ENCODE measurements at places on chromosomes 12 and 14. TPM values are rescaled to one million over a fixed set of nuclear protein-coding genes. Genes with fewer than 3 reads are reported as not detected.

Gene CDKL1
- polyA plus RNA-seq, result 8.3 TPM

DNA sequence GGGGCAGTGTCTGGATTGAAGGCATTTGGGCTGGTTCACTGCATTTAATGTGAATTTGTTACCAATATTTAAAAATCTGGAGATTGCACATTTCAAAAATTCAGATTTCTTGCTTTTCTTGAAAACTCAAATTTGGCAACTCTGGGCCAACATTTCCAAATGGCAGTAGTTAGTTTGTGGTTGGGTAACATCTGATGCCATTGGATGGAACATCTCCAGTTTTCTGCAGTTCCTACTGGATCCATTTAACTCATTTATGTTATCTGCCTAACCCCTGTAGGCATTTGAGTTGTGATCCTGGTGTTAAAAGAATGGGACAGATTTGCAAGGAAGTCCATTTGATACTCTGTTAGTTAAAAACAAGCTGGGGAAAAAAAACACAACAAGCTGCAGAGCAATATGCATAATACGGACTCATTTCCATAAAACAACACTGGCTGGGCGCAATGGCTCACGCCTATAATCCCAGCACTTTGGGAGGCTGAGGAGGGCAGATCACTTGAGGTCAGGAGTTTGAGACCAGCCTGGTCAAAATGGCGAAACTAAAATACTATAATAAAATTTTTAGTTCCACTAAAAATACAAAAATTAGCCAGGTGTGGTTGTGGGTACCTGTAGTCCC, 7.9 kb downstream of the EIF2B2 start:
- no peak for DNase-seq

GRCh38 chr12:94133964-94134795, 14.2 kb upstream of the PLXNC1 start:
- no peak for DNase-seq

Gene ADAM20
- 0.16 TPM for polyA plus RNA-seq

Gene INHBE
- polyA plus RNA-seq, result 0.40 TPM

DNA sequence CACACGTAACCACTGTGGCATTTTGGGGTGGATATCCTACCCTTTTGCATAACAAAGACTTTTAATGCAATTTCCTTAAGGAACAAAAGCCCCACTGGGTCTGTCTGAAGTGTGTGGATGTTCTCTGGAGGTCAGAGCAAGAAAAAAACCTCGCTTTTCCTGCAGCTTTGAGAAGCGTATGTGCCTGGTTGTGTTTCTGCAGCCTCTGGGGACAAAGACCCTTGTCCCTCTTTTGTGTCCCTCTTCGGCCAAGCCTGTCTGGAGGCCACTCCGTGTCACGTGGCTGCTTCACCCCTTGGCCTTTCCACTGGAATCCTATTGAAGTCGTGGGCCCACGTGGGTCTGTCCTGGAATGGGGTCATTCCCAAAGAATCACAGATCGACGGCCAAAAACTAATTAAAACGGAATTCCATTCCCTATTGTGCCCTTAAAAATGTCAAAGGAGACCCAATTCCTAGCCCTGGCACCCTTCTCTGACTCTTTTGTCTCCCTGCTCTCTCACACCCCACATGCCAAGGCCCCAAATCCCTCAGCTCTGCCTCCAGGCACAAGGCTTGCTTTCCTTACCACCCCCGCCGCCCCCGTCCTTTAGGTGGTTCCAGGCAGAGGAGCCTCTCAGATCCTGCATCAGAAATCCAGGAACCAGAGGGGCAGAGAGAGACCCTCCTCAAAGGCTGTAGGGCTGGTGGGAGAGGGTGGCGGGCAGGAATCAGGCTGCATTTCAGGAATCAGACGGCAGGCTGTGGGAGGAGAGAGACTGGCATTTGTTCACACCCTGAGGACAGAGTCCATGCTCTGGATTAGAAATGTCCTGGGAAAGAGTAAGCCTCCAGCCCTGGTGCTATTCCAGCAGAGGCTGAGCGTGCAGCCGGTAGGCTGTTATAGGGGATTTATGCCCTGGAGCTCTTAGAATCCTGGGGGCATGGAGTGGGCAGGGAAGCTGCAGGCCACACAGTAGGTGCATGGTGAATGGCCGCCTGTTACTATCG, 12.6 kb upstream of the CYP46A1 start:
- DNase-seq, result no peak

DNA sequence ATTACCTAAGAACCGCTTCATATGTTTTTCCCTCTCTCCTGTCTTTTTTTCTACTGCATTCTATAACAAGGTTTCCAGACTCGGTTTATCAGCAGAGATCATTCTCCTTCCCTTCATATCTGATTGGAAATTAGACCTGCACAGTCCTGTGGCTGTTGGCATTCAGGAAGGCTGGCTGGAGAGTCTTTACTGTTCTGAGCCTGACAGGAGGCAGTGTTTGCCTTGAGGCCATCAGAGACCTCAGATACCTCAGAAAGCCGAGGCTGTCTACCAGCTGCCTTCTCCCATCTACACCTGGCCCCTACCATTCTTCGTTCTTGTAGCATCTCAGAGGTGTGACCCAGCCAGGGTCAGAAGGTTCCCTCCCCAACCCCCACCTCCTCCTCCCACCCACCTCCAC, 182.0 kb downstream of the CAND1 start:
- no peak for DNase-seq

GRCh38 chr12:123065676-123066383, 85.1 kb downstream of the PITPNM2 start:
- DNase-seq, result no peak

DNA sequence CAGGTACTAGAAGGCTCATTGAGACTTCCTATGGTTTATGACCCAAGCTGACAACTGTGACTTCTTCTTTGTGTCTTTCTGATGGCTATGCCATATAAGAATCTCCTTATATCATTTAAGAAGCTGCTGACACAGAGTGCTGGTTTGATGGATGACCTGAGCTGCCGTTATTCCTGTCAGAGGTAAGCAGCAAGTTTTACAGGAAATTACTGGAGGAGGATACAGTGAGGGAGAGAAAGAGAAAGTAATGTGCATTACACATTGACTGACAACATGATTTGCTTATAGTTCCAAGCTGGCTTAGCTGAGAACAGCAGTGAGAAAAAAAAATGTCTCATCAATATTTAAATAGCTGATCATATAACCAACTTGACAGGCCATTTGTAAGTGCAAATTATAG, 981.4 kb downstream of the FSCB start:
- DNase-seq, result no peak

DNA sequence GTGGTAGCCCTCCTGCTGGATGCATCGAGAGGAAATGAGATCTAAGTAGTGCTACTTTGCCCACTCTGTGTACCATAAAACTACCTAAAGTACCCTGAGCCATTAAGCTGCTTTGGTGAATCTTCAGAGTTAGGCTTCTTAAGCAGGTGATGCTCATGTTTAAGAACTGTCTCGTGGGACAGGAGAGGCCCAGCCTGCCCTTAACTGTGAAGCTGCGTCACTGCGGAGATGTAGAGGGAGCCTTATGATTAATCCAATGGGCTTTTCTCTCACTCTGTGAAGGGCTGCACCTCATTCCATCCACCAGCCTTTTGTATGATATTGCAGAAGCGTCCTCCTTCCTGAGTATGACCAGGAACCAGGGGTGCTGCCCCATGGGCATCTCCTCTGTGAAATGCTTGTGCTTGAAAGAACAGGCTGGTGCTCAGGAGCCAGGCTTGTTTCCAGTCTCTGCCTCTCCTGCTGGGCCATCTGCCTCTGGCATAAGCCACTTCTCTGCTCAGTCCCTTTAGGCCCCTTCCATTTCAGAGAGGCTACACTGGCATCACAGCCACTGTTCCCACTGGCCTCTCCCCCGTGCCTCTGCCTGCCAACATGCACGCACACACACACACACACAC, 6.8 kb upstream of the CCDC177 start:
- DNase-seq, result no peak
